ENCODE measurements at places on chromosomes 13 and 19. TPM values are rescaled to one million over a fixed set of nuclear protein-coding genes. Genes with fewer than 3 reads are reported as not detected.

Gene ZBTB32
- polyA plus RNA-seq: not detected

Gene ICAM4
- polyA plus RNA-seq: 0.17 TPM

Gene S1PR2
- polyA plus RNA-seq: 4.9 TPM

Gene ZNF431
- polyA plus RNA-seq: 34.8 TPM

Gene SUCLA2
- polyA plus RNA-seq: 35.3 TPM

Gene ZNF491
- polyA plus RNA-seq: 3.4 TPM

Gene IZUMO4
- polyA plus RNA-seq: 31.7 TPM

Gene ERFL
- not detected for polyA plus RNA-seq

Gene EML2
- polyA plus RNA-seq: 16.3 TPM
